Mesenteric fat pad (tissue), 1 donor: ENCODE measurements at places on chromosomes 2 and 18. TPM values are rescaled to one million over a fixed set of nuclear protein-coding genes. Genes with fewer than 3 reads are reported as not detected.

The CNGA3 gene
- total RNA-seq, result 1.1 TPM

The DQX1 gene
- not detected for total RNA-seq

The KLHL29 gene
- total RNA-seq, result 23.6 TPM

The CD8B2 gene
- not detected for total RNA-seq

The SIX3 gene
- not detected for total RNA-seq

- DNase-seq, result no peak
These were observed 251.0 kb upstream of the CHAC2 start for GRCh38 chr2:53516650-53517049.

DNA sequence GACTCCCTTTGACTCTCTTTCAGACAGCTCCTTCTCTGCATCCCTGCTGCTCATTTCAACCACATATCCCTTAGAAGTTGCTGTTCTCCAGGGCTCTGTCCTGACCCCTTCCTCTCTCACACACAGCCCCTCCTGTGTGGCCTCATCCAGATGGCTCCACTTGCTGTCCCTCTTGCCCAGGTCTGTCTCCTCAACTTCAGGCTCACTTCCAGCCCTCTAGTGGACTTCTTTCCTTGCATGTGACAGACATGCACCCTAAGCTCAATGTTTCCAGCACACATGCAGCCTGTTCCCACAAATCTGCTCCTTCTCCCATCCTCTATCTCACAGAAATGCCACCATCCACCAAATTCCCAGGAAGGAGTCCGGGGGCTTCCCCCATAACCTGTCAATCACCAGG, 9.0 kb upstream of the MRPL19 start:
- no peak for DNase-seq

GRCh38 chr2:177619461-177619860, 226.9 kb downstream of the AGPS start:
- no peak for DNase-seq

DNA sequence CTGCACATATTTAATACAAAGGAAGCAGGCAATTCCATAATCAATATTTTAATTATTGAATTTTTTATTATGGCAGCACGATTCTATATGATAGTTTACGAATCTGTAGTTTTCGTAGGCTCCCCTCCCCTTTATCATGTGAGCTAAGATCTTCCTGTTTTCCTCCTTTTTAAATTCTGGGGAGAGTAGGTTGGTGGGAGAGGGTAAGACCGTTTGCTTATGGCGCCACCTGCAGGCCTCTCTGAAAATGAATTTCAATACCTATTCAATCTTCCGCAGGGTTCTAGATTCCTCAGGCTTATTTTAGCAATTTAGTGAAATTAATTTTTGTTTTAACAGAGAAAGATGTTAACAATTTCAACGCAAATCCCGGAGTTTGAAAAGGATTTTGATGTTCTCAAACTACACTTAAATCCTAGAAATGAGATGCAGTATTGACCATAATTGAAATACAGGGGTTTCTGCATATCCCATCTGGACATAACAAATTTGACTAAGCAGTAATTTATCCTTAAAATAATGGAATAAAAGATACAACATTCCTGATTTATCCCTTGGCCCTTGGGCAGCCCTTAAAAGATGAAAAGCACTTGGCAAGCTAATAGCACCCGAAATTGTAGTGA, 12.8 kb upstream of the GBX2 start:
- peak; percentile 26 for DNase-seq

DNA sequence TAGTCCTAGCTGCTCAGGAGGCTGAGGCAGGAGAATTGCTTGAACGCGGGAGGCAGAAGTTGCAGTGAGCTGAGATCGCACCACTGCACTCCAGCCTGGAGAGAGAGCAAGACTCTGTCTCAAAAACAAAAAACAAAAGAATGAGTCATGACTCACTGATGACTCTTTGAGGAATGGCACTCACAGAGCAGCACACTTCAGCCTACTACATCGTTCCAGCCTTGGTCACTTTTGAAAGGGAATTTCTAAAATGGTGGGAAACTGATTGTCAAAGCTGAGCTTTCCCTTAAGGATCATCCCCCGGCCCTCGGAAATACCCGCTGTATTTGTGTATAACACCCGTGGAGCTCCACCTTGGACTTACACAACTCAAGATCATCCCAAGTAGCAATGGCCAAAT, 217.3 kb upstream of the HS6ST1 start:
- peak; percentile 41 for DNase-seq

DNA sequence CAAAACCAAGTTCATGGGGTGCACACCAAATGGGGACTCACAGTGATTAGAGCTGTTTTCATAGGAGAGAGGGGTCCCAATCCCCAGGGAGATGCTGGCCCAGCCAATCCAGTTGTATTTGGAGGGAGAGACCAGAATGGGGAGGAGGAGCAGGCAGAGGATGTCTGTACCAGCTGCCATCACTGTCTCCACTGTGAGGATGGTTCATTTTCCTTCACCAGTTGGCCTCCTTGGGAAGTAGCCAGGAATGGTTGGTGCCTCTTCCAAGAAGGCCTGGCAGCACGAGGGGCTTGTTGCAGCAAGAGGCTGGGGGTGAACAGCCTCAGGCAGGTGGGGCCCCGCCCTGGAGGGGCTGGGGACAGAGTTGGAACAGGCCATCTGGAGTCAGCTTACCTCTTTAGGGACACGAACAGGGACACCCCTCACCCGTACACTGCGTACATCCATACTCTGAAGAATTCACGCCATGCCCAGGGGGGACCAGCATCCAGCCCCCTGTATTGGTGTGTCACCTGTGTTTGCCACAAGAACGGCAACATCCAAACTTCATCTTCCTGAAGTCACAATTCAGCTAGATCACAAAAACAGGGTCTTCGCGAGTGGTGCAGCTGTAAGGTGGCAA, 161.7 kb upstream of the ZNF236 start:
- DNase-seq, result no peak

- no peak for DNase-seq
These were observed 87.7 kb upstream of the LPIN2 start for GRCh38 chr18:3100498-3101132.

DNA sequence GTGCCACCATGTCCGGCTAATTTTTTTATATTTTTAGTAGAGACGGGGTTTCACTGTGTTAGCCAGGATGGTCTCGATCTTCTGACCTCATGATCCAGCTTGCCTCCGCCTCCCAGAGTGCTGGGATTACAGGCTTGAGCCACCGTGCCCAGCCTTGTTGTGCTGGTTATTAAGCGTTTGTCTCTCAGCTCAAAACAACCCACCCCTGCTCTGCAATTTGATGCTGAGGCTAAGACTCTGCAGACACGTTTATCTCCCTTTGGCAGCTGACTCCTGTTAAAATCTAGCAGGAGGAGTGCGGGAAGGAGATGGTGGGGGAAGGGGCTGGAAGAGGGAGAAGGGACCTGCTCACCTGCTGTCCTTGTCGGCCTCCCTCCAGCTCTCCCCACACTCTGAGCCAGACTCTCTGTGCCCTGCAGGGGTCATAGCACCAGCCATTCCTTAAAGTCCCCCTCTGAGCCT, 29.9 kb upstream of the IMPA2 start:
- DNase-seq, result no peak

DNA sequence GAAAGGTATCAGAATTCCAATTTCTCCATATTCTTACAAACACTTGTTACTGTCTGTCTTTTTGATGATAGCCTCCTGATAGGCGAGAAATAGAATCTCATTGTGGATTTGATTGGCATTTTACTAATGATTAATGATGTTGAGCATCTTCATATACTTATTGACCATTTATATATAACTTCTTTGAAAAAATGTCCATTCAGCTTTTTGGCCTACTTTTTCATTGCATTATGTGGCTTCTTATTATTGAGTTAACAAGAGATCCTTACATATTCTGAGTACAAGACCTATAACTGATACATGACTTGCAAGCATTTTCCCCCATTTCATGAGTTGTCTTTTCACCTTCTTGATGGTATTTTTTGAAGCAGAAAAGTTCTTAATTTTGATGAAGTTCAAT, 54.6 kb downstream of the QPCT start:
- DNase-seq, result no peak
